ENCODE measurements at places on chromosomes 7 and 10. TPM values are rescaled to one million over a fixed set of nuclear protein-coding genes. Genes with fewer than 3 reads are reported as not detected.

Gene BAIAP2L1
- total RNA-seq: 1.2 TPM

Gene PRRT4
- not detected for total RNA-seq

Gene ZP3
- total RNA-seq: 0.29 TPM

Gene PLXDC2
- 4.3 TPM for total RNA-seq

Gene SORCS1
- total RNA-seq: not detected

Gene ARL5B
- 4.6 TPM for total RNA-seq

Gene LRIT1
- not detected for total RNA-seq

Gene RASSF4
- 6.6 TPM for total RNA-seq

Gene ENO4
- total RNA-seq: 0.58 TPM

Gene SPDYE6
- not detected for total RNA-seq

Gene PLAU
- total RNA-seq: 14.9 TPM

Gene DNAH11
- total RNA-seq: 1.4 TPM

Gene ANKRD22
- total RNA-seq: 0.58 TPM

Gene HTR5A
- not detected for total RNA-seq

Gene FZD1
- 3.5 TPM for total RNA-seq

Gene CADPS2
- 20.8 TPM for total RNA-seq

Gene TAS2R3
- total RNA-seq: not detected
